Caki2 (cell line): ENCODE measurements at places on chromosomes 5 and 9. TPM values are rescaled to one million over a fixed set of nuclear protein-coding genes. Genes with fewer than 3 reads are reported as not detected.

The CCDC180 gene
- 2.5 and 2.7 TPM in 2 replicates for total RNA-seq

DNA sequence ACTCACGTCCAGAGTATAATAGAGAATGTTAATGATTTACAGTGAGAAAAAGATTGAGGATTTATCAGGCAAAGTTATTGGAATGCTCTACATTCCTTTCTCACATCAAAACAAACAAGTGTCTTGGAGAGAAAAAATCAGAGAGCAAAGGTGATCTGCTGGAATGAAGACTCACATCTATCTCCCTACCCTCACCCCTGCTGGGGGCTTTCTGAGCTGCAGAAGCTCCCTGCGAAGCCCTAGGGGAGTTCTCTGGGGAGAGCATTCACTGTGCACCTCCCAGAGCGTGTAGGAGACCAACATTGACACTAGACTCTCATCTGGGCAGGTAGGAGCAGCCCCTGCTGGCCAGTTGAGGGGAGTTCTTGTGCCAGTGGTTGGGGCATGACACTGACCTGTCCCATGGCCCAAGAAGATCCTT is 76.6 kb upstream of the ADAMTS16 start:
- DNase-seq = peak; percentile 70

GRCh38 chr5:42960506-42960905 is 79.6 kb downstream of the ANXA2R start:
- DNase-seq = no peak

GRCh38 chr5:39400713-39401578 is 23.8 kb downstream of the DAB2 start:
- DNase-seq = peak; percentile 18

GRCh38 chr9:15553528-15553898 is 670 bp downstream of the CCDC171 start:
- no peak for DNase-seq

DNA sequence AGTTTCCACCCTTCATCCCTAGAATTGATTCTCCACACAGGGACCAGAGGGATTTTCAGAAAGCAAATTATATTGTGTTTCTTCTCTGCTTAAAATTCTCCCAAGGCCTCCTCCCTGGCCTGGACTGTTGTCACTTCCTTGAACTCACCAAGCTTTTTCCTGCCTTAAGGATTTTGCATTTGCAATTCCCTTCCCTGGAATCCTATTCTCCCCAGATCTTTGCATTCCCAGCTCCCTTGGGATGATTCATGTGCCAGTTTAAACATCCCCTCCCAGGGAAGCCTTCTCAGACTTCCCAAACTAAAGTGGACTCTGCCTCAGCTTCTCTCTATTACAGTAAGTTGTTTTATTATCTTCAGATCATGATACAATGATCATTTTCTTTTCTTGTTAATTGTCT is 35.2 kb upstream of the PDE8B start:
- no peak for DNase-seq

DNA sequence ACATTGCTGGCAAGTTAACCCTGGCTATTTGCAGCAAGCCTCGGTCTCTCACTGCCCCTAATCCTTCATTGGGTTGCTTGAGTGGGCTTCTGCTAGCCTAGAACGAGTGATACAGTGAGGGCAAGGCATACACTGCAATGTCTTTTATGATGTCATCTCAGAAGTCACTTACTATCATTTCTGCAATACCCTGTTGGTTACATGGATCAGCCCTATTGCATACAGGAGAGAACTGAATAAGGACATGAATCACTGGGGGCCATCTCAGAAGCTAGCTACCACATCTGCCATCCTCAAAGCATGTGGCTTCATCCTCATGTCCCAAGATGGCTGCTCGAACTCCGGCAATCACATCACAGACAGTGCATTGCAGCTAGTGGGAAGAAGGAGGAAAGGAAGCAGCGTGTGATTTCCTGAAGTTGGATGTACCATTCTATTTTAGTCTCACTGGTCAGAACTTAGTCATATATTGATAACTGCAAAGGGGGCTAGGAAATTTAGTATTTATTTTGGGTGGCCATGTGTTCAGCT is 33.3 kb upstream of the CDKN2AIPNL start:
- DNase-seq = no peak

DNA sequence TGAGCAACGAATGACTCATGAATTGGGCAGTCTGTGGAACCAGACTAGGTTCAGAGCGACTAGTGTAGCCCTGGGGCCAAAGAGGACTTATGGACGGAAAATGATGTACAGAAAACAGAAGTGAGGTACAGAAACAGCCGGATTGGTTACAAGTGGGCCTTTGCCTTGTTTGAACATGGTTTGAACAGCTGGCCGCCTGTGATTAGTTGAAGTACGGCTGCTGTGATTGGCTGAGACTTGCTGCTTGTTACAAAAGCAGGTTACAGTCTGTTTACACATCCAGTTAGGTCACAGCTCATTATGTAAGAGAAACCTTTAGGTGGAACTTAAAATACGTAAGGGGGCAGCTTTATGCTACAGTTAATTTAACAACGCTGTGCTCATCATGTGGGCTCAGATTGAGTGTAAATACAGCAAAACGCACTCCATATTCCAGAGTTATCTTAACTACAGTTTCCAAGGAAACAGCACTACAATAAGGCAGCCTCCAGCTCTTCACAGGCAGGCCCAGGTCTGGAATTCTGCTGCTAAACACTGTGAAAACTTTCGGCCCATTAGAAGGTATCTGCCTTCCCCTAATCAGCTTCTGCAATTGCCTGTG is 6.5 kb downstream of the AMACR start:
- peak; percentile 93 for DNase-seq
